Stimulated activated CD8-positive, alpha-beta memory T cell treated with anti-CD3 and anti-CD28 coated beads, Interleukin-4, amount 100 ng/mL, for 1 hour (primary cell): ENCODE measurements at places on chromosomes 12 and 14.

DNA sequence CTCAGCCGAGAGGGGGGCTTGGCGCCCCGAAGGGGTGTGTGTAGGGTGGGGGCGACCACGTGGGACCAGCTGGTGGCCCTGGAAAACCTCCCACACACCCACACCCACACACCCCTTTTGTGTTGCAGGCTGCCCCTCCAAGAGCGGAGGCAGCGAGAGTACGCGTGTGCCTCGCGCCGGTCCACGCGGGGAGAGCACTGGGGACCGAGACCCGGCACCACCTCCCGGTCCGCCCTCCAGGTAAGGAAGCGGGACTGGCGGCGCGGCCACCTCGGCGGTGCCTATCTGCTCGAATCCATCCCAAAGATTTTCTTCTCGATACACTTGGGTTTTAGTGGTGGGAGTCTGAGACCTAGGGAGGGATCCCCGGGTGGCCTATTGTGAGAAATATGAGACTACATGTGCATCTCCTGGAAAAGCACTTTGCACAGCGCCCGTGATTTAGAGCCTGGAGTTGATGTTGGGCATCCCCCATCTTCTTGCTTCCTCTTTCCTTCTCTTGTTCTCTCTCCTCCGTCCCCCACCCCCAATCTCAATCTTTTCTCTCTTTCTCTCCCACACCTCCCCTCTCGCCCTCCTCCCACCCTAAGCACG is 393 bp downstream of the SYT1 start:
- DNase-seq = no peak

- DNase-seq = no peak
Observed at GRCh38 chr12:82972624-82973023, 285.9 kb downstream of the TMTC2 start.

DNA sequence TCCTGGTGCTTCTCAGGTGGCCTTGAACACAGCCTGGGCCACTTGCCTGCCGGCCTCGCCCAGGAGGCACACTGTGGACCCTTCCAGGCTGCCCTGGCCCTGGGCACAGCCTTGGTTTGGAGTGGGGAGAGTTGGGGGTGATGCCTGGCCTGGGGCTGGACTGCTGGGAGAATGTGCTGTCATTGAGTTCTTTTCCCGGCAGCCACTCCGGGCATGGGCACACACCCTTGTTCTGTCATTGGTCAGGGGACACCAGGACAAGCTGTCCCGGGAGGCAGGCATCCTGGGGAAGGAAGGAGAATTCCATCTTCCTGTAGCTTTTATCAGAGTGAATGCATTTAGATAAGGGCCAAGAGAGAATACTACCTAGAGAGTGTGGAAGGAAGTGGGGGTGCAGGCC is 61.8 kb upstream of the RIN3 start:
- DNase-seq = no peak

DNA sequence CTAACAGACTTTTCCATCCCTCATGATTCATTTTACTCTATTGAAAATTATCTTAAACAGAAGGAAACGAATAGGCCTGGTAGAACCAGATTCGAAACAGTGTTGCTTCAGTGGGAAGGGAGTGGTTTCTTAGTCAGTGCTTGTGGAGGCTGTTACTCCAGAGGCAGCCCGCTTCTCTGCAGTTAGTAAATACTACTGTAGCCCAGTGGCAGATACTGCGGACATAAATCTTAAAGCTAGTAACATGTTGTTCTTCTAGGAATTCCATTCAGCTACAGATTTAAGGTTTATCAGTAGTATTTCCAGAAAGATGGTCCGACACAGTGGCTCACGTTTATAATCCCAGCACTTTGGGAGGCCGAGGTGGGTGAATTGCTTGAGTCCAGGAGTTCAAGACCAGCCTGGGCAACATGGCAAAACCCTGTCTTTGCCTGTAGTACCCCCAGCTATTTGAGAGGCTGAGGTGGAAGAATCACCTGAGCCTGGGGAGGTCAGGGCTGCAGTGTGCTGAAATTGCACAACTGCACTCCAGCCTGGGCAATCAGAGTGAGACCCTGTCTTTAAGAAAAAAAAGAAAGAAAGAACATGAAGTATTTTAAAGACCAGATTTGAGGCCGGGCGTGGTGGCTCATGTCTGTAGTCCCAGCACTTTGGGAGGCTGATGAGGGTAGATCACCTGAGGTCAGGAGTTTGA is 45.9 kb downstream of the DIP2B start:
- no peak for DNase-seq
